ENCODE measurements at places on chromosomes 13 and 19. TPM values are rescaled to one million over a fixed set of nuclear protein-coding genes. Genes with fewer than 3 reads are reported as not detected.

The TYROBP gene
- not detected for total RNA-seq

The MBNL2 gene
- 48.1 TPM for total RNA-seq

The ZNF682 gene
- total RNA-seq: 7.2 TPM

The NANOS2 gene
- not detected for total RNA-seq

The SH2D3A gene
- total RNA-seq: 1.0 TPM
